ENCODE measurements at places on chromosomes 6 and 20. TPM values are rescaled to one million over a fixed set of nuclear protein-coding genes. Genes with fewer than 3 reads are reported as not detected.

- H3K4me3 ChIP-seq, result no peak overlapping the region
- no peaks in the 10 kb centered on the region for H3K36me3 ChIP-seq
- no peaks in the 10 kb centered on the region for H3K27me3 ChIP-seq
- H3K27ac ChIP-seq, result no peak overlapping the region
- no peaks in the 10 kb centered on the region for H3K4me1 ChIP-seq
Observed at GRCh38 chr6:88520017-88520338, 353.8 kb upstream of the CNR1 start.

GRCh38 chr20:11826334-11826733 is 91.4 kb upstream of the BTBD3 start:
- no peaks in the 10 kb centered on the region for H3K36me3 ChIP-seq
- no peaks in the 10 kb centered on the region for H3K27me3 ChIP-seq
- no peak for DNase-seq

GRCh38 chr6:35083507-35083906 is 57.6 kb downstream of the TCP11 start:
- no peak overlapping the region for H3K27ac ChIP-seq
- no peak for DNase-seq
- H3K27me3 ChIP-seq, result no peaks in the 10 kb centered on the region
- H3K4me3 ChIP-seq, result no peak overlapping the region
- H3K4me1 ChIP-seq, result no peaks in the 10 kb centered on the region

The APOM gene
- 2.9 TPM for total RNA-seq

DNA sequence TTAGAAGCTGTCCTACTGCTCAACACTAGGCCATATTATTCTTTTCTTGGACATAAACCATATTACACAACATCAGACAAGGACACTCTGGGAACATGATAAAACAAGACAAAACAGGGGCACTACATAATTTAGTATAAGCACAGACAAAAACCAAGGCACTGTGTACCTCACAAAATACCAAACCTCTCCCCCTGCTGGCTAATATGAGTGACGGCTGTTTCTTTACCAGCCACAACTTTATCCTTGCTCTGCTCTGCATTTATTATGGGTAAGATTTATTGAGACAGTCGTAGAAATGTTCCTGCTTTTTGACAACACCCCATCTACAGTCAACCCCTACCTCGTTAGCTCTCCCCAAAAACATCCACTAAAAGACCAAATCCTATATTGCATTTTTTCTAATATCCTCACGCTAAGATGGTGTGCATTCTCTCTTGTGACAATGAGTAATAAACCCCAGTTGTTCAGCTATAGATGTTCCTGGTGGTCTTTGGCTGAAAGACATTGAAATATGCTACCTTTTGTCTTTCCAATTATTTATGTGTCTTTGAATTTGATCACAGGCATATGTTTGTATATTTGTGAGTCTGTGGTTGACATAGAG is 23.8 kb upstream of the POLR1H start:
- H3K27ac ChIP-seq, result no peak overlapping the region
- H3K36me3 ChIP-seq, result peaks cover 2% of the 10 kb centered on the region
- no peaks in the 10 kb centered on the region for H3K4me1 ChIP-seq
- no peak overlapping the region for H3K4me3 ChIP-seq
- DNase-seq, result no peak

- no peak overlapping the region for H3K4me3 ChIP-seq
- no peaks in the 10 kb centered on the region for H3K36me3 ChIP-seq
- H3K27me3 ChIP-seq, result no peaks in the 10 kb centered on the region
- H3K4me1 ChIP-seq, result no peaks in the 10 kb centered on the region
- no peak for DNase-seq
Observed at GRCh38 chr6:52975580-52975979, 19.5 kb downstream of the GSTA4 start.

DNA sequence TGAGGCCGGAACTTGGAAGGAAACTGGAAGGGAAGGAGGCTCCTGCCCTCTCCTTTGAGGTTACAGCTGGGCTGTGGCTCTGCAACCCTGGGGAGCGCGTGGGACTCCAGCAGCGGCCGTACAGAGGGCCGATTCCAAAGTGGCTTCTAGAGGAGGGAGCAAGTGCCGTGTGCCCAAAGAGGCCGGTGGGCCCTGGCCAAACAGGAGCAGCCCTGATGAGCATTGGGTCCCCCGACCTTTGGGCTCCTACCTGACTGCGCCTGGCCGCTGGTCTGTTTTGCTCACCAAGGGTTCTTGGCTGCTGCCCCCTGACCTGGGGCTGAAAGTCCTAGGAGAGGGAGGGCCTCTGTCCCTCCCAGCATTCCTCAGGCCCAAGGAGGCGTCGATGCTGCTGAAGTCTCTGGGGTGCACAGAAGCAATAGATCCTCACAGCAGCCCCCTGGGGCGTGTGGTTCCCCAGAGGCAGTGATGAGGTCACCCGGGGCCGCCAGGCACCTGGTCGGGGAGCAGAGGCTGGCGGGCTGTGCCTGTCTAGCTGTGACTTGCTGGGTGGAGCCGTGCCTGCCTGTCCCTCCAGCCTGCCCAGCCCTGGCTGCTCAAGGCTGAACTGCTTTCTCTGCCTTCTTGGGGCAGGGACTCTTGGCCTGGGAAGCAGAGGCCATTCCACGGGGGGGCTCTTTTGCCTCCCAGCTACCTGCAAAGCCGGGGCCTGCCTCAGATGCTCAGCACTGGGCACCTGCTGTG is 9.8 kb downstream of the RBM38 start:
- H3K27ac ChIP-seq, result peak overlapping the region; percentile 96
- peak overlapping the region; percentile 17 for H3K4me3 ChIP-seq
- DNase-seq, result peak; percentile 50
- peaks cover 52% of the 10 kb centered on the region for H3K4me1 ChIP-seq

The TSPO2 gene
- not detected for total RNA-seq

DNA sequence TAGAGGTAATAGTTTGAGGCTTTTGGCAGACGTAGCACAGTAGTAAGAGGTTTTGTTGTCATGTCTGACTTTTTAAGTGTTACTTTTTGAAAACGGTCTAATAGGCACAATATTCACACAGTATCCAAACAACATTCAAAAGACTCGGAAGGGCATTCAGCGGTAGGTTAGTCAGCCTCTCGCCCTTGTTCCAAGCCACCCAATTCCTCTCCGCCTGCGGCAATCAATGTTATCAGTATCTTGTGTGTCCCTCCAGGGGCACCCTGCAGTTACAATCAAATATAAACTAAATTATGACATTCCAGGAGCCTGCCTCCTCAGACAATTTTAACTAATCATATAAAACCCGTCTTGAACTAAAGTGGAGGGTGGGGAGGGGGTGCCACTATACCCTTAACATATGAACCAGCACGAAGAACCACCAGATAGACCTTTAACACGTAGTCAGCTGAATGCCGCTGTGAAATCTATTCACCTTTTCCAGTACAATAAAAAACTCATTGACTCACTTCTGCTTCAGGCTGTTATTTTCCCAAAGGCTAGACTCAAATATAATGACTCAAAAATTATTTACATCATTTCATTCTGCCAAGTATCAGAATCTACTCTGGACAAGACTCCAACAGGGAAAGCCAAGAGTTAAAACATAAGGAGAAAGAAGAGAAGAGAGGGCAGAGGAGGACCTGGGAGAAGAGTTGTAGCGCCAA is 1.6 kb downstream of the TENT5A start:
- no peaks in the 10 kb centered on the region for H3K36me3 ChIP-seq
- H3K27me3 ChIP-seq, result no peaks in the 10 kb centered on the region
- H3K27ac ChIP-seq, result peak overlapping the region; percentile 94
- DNase-seq, result no peak
- H3K4me1 ChIP-seq, result peaks cover 38% of the 10 kb centered on the region
- peak overlapping the region; percentile 99 for H3K4me3 ChIP-seq

- no peaks in the 10 kb centered on the region for H3K27me3 ChIP-seq
- DNase-seq, result no peak
- H3K4me1 ChIP-seq, result no peaks in the 10 kb centered on the region
- no peak overlapping the region for H3K27ac ChIP-seq
Observed at GRCh38 chr6:890201-890600, 197.3 kb upstream of the EXOC2 start.

The EDN1 gene
- total RNA-seq, result 9.0 TPM

The TAAR5 gene
- not detected for total RNA-seq

The TRIM40 gene
- total RNA-seq, result not detected

- H3K36me3 ChIP-seq, result no peaks in the 10 kb centered on the region
- no peak for DNase-seq
- peaks cover 10% of the 10 kb centered on the region for H3K27me3 ChIP-seq
- no peak overlapping the region for H3K4me3 ChIP-seq
Observed at GRCh38 chr20:6765469-6766058, 1.9 kb upstream of the BMP2 start.

- no peaks in the 10 kb centered on the region for H3K36me3 ChIP-seq
- no peak for DNase-seq
Observed at GRCh38 chr20:25256226-25256859, 8.5 kb downstream of the PYGB start.

DNA sequence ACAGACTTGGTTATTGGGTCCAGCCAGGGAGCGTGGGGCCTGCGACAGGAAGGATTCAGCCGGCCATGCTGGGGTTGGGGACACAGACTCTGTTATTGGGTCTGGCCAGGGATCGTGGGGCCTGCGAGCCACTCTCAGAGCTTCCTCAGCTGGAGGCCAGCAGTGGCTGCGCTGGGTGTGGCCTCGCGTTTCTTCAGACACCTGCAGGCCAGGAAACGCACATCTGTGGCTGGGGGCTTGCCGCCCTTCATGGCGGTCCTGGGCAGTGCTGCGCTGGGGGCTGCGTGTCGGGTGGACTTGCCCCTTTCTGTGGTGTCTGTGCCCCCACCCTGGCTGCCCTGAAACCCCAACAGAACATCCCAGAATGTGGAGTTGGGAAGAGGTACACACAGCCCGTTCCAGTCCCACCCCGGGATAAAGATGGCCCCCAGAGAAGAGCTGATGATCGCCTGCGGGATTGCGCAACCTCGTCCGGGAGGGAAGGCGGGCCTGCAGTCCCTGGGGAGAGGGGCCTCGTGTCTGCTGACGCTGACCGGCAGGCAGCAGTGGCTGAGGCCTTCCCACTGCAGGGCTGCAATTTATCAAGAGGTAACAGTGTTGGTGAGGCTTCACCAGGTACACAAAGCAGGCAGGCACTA is 16.9 kb upstream of the MTG2 start:
- peaks cover 5% of the 10 kb centered on the region for H3K4me1 ChIP-seq
- no peaks in the 10 kb centered on the region for H3K27me3 ChIP-seq
- H3K36me3 ChIP-seq, result no peaks in the 10 kb centered on the region
- H3K27ac ChIP-seq, result peak overlapping the region; percentile 27
- DNase-seq, result no peak

DNA sequence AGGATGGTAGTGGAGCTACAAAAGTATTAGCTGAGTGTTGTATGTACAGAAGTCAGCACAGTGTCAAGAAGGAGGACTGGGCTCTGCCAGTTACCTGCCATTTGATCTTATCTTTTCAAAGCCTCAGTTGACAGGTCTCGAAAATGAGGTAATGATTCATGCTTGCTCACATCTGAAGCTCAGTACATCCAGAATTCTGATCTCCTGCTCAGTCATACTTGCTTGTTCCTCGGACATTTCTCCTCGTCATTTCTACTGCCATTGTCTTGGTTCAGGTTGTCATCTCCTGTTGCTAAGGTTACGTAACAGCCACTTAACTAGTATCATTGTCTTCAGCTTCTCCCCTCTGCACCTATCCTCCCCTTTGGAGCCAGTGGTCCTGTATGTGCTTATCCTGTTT is 89.5 kb downstream of the SLX4IP start:
- H3K4me3 ChIP-seq, result no peak overlapping the region
- H3K4me1 ChIP-seq, result peaks cover 4% of the 10 kb centered on the region
- no peak for DNase-seq
- no peaks in the 10 kb centered on the region for H3K36me3 ChIP-seq
- peak overlapping the region; percentile 48 for H3K27ac ChIP-seq

The LY6G5C gene
- total RNA-seq, result 3.2 TPM

The SCUBE3 gene
- total RNA-seq, result not detected

DNA sequence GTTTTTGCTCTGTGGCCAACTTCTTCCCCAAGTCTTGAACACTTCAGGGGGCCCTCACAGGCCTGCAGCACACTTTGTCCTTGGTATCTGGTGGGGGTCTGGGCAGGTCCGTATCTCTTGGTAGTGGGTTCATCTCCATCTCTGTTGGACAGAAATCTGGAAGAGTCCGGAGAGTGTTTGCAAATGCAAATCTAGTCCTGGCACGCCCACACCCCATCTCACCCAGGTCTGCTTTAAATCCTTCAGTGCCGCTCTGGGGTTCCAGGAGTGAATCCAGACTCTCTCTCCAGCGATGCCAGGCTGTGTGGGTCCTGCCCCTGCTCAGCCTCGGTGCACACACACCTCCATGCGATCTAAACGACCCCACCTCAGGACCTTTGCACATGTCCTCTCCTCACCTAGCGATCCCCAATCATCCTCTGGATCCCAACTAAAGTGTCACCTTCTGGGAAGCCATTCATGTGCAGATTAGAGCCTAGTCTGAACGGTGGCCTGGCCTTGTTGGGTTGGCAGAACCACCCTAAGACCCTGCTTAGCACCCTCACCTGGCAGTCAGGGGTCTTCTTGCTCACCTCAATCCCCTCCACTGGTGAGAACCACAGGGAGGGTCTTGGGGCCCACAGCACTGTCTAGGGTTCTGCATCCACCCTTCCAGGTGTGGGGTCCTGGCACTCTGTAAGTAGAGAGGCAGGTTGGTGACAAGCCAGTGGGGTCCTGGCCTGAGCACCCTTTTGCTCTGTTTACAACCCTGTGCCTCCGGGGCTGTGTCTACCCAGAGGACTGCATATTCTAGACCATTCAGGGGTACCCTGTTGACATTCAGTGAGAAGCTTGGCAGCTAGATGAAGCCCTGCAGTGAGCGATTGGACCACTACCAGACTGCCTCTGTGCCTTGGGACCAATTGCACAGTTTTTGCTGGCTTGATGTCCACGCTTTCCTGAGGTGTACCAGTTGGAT is 100.8 kb downstream of the SYCP2 start:
- H3K36me3 ChIP-seq, result no peaks in the 10 kb centered on the region
- H3K4me3 ChIP-seq, result no peak overlapping the region
- no peaks in the 10 kb centered on the region for H3K4me1 ChIP-seq
- no peak overlapping the region for H3K27ac ChIP-seq
- DNase-seq, result no peak

DNA sequence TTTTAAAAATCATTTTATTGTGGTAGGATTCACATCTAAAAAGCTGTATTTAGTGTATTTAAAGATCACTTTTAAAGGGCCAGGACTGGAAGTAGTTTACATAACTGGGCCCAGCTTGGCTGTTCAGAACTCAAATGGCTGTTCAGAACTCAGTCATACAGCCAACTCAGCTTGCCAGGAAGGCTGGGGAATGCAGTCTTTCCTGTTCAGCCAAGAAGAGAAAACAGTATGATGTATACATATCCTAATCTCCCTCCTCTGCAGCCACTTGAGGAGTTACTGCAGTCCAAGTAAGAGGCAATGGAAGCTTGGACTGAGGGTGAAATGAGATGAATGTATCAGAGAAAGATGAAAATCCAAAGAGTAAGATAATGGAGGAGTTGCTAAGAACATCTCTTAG is 24.6 kb downstream of the DSTN start:
- no peaks in the 10 kb centered on the region for H3K27me3 ChIP-seq
- H3K36me3 ChIP-seq, result no peaks in the 10 kb centered on the region

DNA sequence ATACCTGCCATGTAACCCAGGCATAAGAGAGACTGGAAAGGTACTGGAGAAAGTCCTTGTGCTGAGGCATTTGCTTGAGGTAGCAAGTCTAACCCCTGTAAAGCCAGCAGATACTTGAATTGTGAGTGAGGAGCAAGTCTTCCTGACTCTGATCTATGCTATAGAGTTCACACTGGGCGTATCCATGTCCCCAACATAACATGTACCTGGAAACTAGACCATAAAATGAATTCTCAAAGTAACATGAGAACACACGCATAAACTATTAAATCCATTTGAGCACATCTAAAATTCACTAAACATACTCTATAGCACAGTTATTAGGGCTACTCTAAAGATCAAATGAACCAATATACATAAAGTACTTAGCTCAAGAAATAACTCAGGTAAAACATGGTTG is 2.0 kb downstream of the NHSL1 start:
- no peaks in the 10 kb centered on the region for H3K36me3 ChIP-seq
- no peak for DNase-seq
- H3K4me3 ChIP-seq, result no peak overlapping the region
- no peak overlapping the region for H3K27ac ChIP-seq
- no peaks in the 10 kb centered on the region for H3K4me1 ChIP-seq
